ENCODE measurements at places on chromosomes 16 and 17. TPM values are rescaled to one million over a fixed set of nuclear protein-coding genes. Genes with fewer than 3 reads are reported as not detected.
A peak's percentile ranks its signal among the peaks of the same experiment; 100 is the strongest.

GRCh38 chr16:55711959-55712876 is 56.4 kb downstream of the SLC6A2 start:
- DNase-seq: no peak

GRCh38 chr17:80708480-80708879 is 163.8 kb downstream of the RPTOR start:
- DNase-seq: no peak

GRCh38 chr17:28623696-28624095 is 9.7 kb upstream of the RSKR start:
- no peak for DNase-seq

DNA sequence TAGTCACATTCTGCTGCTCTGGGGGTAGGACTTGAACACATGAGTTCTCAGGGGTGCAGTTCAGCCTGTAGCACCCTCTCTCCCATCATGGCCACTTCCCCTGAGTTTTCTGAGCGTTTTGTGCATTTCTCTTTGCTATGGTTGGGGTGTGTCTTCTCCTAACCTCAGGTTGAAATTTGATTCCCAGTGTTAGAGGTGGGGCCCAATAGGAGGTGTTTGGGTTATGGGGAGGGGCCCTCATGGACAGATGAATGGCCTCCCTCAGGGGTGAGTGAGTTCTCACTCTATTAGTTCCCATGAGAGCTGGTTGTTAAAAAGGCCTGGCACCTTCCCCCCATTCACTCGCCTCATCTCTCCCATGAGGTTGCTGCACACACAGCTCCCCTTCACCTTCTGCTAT is 101.1 kb downstream of the FOXL1 start:
- DNase-seq: no peak

The NAA60 gene
- 67.1 TPM for total RNA-seq

The PYY gene
- total RNA-seq: not detected

The LGALS9C gene
- total RNA-seq: 3.6 TPM

DNA sequence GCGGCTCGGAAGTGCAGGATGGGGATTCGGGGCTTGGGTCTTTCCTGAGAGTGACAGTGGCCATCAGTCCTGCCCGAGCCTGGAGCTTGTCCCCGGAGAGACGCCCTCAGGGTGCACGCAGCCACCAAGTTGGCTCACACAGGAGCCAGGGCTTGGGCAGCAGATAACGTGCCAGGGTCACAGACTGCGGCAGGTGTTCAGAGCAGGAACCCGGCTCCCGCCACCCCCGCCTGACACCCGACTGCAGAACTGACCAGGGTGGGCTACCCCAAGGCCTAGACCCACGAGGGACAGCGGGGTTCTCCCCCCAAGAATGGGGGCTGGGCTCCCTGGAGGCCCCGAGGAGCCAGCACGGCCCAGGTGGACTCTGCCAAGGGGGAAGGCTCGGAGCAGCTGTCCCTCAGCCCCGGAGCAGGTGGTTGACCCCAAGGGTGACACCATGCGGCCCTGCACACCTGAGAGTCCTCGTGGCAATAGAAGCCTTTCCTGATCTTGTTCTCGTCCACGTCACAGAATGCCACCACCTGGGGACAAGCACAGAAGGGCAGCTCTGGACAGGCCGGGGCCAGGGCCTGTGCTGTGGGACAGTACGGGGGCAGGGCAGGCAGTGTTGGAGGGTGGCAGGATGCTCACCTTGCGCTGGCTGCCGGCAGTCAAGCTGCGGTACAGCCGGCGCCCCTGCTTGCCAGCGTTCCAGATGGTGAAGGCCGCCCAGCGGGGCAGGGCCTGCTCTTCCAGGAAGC is 117.1 kb upstream of the ZNF750 start:
- peak; percentile 65 for DNase-seq

The SLC35G6 gene
- not detected for total RNA-seq

GRCh38 chr16:74651841-74652240 is 14.8 kb downstream of the RFWD3 start:
- DNase-seq: no peak

GRCh38 chr17:77948690-77949114 is 9.8 kb upstream of the TNRC6C start:
- no peak for DNase-seq

- DNase-seq: no peak
These were observed 54.0 kb downstream of the MRTFB start for GRCh38 chr16:14125000-14125681.

- peak; percentile 95 for DNase-seq
These were observed 24.2 kb downstream of the STAT5A start for GRCh38 chr17:42312285-42313130.

GRCh38 chr17:17811381-17812210 is 25.2 kb downstream of the SREBF1 start:
- no peak for DNase-seq

- DNase-seq: no peak
These were observed 13.8 kb downstream of the CTRL start for GRCh38 chr16:67917852-67918236.

The TEKT5 gene
- total RNA-seq: not detected

DNA sequence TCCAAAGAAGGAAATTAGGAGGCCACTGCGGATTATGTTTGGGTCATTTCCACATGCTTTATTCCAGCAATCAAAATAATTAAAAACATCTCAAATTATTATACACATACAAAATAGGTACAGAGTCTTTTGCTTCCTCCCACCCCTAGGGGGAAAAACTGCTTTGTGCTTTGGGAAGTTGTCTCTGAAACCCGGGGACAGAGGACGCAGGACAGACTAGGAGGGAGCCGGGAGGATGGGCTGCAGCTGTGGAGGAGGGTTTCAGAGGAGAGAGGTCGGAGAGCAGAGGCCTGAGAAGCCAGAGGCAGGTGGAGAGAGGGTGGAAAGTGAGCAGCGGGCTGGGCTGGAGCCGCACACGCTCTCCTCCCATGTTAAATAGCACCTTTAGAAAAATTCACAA is 17.4 kb downstream of the COL1A1 start:
- DNase-seq: no peak

The IFI35 gene
- total RNA-seq: 54.2 TPM

GRCh38 chr17:6677158-6677831 is 25.7 kb downstream of the C17orf100 start:
- no peak for DNase-seq

The NUPR1 gene
- 29.8 TPM for total RNA-seq

GRCh38 chr17:732902-733720 is 715 bp downstream of the TLCD3A start:
- peak; percentile 79 for DNase-seq

DNA sequence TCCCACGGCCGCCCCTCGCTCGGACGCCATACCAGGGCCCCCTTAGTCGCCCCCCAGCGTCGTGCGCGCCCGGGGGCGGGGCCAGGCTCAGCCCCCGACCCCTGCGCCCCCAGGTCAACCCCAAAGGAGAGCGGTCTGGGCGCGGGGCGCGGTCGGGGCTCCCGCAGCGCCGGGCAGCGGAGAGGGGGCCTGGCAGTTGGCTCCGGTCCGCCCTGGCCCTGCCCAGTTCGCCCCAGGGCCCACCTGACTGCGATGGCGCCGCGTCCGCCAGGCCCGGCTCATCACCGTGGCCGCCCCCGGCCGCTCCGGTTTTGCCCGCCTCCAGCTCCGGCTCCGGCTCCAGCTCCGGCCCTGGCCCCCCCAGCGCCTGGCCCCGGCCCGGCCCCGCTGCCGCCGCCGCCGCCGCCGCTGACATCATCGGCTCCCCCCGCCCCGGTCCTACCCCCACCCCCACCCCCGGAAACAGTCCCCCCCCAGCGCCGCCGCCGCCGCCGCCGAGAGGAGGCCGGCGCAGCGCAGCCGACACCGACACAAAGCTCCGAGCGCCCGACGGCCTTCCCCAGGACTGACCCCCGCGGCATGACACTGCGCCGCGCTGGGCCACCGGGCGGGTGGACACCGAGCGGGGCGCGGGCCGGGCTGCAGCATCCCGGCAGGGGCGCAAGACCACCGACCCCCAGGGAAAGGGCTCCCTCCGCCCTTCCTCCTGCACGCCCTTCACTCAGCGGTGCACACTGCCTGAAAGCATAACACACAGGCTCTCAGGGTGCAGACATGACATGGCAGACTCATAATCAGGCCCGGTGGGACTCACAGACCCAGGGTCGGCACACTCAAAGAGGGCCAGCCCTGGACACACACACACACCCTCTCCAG is at the start of gene ZBTB4:
Gene ZBTB4, minus strand, starts transcription at position 419 of the 876 bp plus-strand sequence. CDS start 12,830 bp downstream, outside the sequence.
- peak; percentile 93 for DNase-seq

DNA sequence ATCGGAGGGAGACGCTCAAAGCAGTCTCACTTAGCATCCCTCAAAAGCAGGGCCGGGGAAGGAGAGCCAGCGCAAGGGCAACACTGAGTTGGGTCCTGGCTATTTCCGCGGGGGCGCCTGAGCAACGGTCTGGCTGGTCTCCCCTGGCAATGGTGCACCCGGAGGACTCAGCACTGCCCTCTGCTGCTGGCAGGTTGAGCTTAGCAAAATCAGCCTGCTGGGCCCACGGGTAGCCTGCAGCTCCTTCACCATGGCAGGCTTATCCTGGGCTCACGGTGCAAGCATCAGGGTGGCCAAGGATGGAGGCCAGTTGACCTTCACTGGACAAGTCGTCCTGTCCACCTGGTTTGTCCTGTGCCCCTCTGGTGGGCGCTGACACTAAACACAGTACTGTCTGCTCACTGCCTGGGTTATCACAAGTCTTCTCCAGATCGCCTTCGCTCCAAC is 14.4 kb upstream of the ALDH3A1 start:
- DNase-seq: peak; percentile 87

The LPO gene
- not detected for total RNA-seq

- DNase-seq: peak; percentile 37
These were observed 2.1 kb downstream of the NAGPA start for GRCh38 chr16:5031601-5032000.

- no peak for DNase-seq
These were observed 33.9 kb downstream of the CYTH1 start for GRCh38 chr17:78748048-78748729.

DNA sequence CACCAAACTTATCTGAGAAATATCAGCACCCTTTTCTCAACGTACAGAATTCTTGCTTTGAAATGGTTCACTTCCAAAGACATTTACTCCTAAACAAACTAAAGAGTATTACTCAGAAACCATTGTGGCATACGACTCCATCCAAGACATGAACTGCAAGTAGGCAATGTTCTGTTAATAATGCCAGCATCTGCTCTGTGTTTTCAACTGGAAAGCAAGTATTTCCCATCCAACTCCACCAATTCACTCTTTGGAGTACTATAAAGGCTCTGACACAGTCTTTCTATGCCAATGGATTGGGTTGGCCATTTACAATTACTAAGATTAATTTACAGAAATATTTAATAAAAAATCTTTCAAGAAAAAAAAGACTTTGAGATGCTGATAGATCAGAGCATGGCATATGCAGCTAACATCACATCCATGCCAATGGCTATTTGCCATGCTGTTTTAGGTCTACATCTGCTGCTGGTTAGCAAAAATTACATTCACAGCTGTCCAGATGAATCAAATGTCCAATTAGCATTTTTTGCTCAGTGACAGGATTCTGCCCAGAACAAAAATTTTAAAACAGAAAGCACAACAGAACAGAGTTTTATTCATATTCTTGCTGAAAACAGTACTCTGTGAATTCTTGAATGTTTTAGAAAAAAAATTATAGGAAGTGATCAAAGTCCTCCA is 65.9 kb upstream of the HLF start:
- no peak for DNase-seq

- no peak for DNase-seq
These were observed 77.4 kb downstream of the CDH13 start for GRCh38 chr16:82703871-82704768.

All from spleen (tissue), 13 donors.